ENCODE measurements at places on chromosomes 3 and 15.
A peak's percentile ranks its signal among the peaks of the same experiment; 100 is the strongest.

GRCh38 chr3:155651489-155652218, 93.2 kb downstream of the PLCH1 start:
- no peak for DNase-seq

GRCh38 chr3:62172199-62172598, 201.2 kb downstream of the FEZF2 start:
- DNase-seq, result no peak

- DNase-seq, result no peak
Measured at GRCh38 chr3:115095236-115095635, 51.9 kb downstream of the ZBTB20 start.

DNA sequence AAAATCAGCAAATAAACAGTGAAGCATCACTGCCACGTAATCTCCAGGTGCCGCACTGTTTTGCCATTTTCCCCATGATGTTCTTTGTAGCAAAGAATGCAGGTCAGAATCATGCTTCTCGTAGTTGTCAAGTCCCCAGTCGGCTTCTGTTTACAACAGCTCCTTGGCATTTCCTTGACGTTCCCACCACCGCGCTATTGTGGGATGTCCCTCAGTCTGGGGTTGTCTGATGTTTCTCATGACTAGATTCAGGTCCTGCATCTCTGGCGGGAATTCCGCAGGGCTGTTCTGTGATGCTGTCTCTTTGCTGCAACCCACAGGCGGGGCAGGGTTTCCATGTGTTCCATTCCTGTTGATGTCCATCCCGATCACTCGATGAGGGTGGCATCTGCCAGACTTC, 117.9 kb upstream of the SMAD3 start:
- DNase-seq, result peak; percentile 58

DNA sequence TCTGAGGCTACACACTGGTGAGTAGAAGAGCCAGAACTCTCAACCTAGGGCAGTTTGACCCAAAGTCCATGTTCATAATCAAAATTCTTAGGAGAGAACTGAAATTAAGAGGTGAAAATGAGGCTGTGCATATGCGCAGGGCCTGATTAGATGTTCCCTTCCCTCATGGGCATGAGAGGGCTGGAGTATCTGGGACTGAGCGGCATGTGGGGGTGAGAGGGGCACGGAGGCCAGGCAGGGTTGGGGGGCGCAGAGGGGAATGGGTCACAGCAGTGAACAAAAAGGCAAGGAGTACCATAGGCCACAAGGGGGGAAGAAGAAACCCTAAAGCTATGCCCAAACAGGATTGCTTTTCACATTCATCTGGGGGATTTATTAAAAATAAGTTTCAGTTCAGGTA, 31.3 kb downstream of the ADAMTS9 start:
- DNase-seq, result no peak

GRCh38 chr15:64461721-64462162, 1.4 kb downstream of the ZNF609 start:
- peak; percentile 41 for DNase-seq

DNA sequence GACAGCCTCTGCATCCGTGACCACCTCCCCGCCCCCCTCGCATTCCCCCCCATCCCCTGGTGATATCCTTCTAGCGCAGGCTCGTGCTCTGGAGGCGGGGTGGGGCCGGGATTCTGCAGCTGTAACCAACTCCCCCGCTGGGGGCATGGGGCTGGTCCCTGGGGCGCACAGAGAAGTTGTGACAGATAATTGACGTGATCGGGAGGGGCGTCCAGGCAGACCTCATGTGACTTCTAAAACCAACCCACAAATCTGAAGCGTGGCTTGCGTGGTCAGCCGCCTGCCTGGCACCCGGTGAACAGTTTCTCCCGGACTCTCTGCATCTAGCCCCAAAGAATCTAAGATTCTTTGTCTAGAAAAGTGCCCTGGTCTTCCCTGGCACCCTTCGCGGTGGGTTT, 100.6 kb upstream of the IGF1R start:
- DNase-seq, result peak; percentile 28

DNA sequence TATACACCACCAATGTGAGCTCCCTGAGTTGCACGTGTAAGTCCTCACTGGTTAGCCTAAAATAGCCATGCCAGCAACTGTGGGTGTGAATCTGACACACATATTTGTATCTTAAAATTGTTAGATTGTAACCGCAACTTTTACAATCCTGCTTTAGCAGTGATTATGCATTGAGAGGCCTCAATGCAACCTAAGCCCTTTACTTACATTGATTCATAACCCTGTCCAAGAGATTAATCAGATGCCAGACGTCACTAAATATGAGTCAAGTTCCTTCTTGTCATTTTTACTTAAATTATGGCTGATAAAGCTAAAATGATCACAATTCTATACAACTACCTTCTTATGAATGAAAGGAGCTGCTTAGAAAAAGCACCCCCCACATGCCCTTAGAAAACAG, 46.9 kb downstream of the IL17RD start:
- DNase-seq, result no peak

GRCh38 chr3:73498764-73499622, 125.7 kb downstream of the PDZRN3 start:
- DNase-seq, result peak; percentile 12

GRCh38 chr3:48935530-48935929, 16.9 kb downstream of the ARIH2 start:
- no peak for DNase-seq

DNA sequence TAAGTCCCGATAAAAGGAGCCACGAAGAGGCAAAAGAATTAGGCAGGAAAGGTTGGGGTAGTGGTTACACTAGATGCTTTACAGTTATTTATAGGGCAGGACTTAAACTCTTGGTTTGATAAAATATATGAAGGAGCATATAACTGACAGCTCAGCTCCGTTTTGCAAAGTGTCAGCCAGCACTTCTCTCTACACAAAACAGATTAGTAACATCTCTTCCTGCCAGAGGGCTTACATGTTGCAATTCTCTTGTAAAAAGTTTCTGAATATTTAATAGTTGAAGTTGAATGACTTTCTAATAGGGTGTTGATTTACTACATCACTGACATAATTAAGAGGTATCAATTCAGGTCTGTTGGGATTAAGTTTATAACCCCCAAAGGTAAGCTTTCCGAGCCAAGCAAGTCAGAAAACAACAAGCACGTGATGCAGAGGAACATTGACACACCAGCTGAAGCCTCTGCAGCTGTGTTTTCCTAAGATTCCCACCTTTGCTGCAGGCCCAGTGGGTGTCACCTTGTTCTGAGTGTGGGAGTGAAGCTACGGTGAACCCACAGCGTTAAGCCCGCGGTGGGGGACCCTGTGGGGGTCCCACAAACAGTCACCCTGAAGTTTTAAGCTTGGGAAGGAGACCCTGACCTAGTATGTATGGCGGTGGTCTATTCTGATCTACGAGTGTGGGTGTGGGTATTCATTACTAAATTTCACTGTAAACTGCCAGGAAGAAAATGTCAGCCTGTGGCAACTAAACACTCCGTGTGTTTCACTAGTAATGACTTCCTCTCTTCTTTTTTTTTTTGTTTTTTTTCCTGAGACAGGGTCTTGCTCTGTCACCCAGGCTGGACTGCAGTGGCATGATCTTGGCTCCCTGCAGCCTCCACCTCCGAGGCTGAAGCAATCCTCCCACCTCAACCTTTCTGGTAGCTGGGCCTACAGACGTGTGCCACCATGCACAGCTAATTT, 22.0 kb upstream of the ATP13A3 start:
- DNase-seq, result no peak

DNA sequence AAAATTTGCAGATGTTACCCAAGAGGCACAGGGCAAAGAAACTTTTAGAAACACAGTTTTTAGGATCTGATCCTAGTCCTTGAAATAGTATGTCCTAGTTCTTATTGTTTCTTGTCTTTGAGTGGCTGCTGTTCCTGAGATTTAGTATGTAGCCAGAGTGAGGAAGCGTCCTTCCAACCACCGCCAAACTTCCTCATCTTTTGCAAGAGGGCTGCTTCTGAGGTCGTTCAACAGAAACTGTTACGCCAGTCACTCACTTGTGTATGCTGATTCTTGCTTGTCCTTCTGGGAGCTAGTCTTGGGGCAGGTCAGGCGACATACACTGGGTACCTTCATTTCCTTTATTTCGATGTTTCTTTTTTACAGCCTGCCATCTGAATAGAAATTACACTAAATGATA, 577.3 kb upstream of the ZNF717 start:
- no peak for DNase-seq

- peak; percentile 54 for DNase-seq
Measured at GRCh38 chr3:196501316-196502044, 2.1 kb downstream of the RNF168 start.

GRCh38 chr3:197169028-197169427, 129.4 kb downstream of the DLG1 start:
- no peak for DNase-seq

DNA sequence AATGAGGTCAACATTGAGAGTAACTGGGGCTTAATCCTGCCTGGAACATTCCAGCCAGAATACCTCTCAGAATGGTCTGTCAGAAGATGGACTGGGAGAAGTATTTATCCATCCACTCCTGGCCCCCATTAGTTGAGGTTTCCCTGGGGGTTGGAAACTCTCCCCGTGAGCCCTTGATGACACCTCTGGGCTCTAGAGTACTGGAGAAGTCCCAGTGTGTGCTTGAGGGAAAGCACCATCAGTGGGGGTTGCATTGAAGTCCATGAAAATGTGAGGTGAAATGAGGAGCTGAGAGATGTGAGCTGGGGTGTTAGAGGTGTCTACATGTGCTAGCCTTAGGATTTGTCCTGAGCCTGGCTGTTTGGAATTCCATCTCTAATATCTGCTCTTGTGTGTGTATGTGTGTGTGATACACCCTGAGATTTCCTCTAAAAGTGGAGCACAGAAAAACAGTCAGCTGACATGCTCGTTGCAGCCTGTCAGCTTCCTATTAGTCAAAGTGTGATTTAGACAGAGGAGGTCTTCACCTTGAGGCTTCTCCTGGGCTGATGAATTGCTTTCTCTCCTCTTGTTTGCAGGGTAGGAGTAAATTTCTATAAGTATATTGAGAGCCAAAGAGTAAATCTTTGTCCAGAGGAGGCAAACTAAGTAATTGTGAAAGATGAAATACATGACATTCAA, 67.6 kb downstream of the NR1D2 start:
- DNase-seq, result no peak

GRCh38 chr3:171543759-171544300, 83.6 kb upstream of the TNIK start:
- no peak for DNase-seq

DNA sequence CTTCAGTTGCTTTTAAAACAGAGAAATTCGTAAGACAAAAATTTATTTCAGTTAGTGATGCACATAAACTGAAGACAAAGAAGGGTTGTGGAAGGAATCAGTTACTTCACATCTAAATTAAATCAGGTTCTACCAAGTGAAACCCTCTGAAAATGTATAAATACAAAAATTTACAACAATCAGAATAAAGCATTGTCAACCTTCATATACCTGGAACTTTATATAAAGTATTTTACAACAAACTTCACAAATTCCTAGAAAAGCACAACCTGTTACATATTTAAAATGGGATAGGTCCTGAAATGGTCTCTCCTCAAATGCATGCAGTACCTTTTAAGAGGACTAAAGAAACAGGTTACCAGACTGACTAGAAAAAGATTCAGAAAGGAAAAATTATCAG, 26.9 kb downstream of the ATOSA start:
- no peak for DNase-seq

- peak; percentile 24 for DNase-seq
Measured at GRCh38 chr3:169945313-169945712, 21.3 kb upstream of the SEC62 start.

DNA sequence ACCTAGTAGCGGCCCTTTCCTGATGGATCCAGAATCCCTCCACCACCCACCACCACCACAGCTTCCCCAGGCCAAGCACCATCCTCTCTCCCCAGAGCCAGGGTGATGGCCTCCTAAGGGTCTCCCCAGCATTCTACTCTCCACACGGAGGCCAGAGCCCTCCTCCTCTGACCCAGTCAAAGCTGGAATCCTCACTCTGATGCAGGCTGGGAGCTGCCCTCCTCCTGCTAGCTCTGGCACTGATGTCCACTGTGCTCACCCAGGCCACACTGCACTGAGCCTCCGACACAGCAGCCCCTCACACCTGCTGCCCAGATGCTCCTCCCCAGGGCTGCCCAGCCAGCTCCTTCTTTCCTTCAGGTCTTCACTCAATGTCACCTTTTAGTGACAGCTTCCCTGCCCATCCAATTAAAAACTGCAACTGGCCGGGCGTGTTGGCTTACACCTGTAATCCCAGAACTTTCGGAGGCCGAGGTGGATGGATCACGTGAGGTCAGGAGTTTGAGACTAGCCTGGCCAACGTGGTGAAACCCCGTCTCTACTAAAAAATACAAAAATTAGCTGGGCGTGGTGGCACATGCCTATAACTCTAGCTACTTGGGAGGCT, 21.0 kb downstream of the XXYLT1 start:
- DNase-seq, result no peak

- DNase-seq, result no peak
Measured at GRCh38 chr3:49536875-49537533, 17.3 kb upstream of the BSN start.

Measured in choroid plexus epithelial cell (primary cell).